ENCODE measurements at places on chromosomes 6 and 20.

GRCh38 chr20:56995635-56996075 lies 270.8 kb downstream of the BMP7 start:
- no peak for DNase-seq

- DNase-seq = no peak
These were observed 37.8 kb upstream of the PRDM1 start for GRCh38 chr6:106048336-106048735.

DNA sequence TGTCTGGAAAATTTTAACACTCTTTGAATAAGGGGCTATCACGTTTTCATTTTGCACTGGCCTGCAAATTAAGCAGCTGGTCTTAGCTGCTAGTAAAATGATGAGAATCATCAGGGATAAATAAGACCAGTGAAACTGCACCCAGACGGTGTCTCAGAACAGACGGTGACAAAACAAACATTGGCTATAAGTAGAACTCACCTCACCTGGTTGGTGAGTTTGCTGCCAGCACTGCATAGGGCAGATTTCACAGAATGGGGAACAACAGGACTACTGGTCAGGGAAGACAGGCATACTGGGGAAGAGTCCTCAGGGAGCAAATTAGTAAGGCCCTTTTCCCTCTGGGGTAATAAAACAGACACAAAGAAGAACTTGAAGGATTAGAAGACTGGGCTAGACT lies 175.9 kb upstream of the CITED2 start:
- no peak for DNase-seq

- no peak for DNase-seq
These were observed 21.0 kb upstream of the SLPI start for GRCh38 chr20:45275338-45275737.

- no peak for DNase-seq
These were observed 254.0 kb upstream of the TAB2 start for GRCh38 chr6:149063468-149063867.

- no peak for DNase-seq
These were observed 1.0 kb upstream of the ECI2 start for GRCh38 chr6:4136354-4136831.

- no peak for DNase-seq
These were observed 29.8 kb downstream of the USP45 start for GRCh38 chr6:99485395-99485773.

- no peak for DNase-seq
These were observed 445.9 kb downstream of the PHF3 start for GRCh38 chr6:64081453-64081852.

- no peak for DNase-seq
These were observed 387.8 kb downstream of the SMOC2 start for GRCh38 chr6:168828800-168829199.

DNA sequence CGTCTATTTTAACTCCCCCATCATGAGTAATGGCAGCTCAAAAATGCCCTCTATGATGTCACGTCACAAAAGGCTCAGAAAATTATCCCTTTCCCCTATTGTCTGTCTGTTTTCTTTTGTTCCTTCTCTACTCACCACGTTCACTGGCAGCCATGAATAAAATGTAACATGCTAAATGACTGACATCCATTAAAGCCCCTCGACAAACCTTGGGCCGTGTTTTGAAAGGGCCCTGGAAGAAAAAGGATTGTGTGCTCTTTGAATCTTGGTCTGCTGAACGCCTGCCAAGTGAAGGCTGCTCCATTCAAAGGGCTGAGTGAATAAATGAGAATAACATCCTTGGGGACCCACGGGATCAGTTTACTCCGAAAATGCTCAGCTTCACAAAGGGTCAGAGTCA lies 118.7 kb downstream of the RPS12 start:
- DNase-seq = no peak

- DNase-seq = peak; percentile 75
These were observed 223.1 kb upstream of the MYLIP start for GRCh38 chr6:15905488-15906419.

- peak; percentile 12 for DNase-seq
These were observed 62.2 kb upstream of the PLN start for GRCh38 chr6:118485601-118486550.

GRCh38 chr6:119669221-119669620 lies 319.7 kb upstream of the MAN1A1 start:
- DNase-seq = peak; percentile 69

GRCh38 chr6:39211183-39211582 lies 18.1 kb downstream of the KCNK5 start:
- no peak for DNase-seq

DNA sequence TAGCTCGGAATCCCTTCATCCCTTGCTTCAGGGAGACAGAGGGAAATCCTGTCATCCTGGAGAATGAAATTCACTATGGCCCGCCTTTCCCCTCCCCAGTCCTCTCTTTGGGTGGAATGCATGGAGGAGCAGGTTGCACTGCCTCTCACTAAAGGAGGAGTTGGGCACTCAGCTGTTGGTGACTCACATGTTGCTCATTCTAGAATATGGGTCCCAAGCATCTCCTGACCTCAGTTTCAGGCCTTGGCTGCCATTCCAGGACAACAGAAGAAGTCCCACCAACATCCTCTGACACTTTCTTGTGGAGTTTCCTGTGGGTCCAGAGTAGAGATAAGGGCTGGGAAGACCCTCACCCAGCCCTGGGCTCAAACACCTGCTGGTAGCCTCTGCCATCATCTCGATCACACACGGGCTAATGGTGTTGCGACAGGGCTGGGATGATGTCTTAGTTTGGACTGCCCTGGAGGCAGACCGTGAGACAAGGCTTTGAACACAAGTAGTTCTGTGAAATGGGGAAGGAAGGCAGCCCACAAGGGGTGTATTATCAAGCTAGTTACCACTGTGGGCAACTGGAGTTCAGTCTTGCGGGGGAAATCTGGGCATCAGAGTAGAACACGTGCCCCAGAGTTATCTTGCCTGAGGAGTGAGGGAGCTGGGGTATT lies 52.4 kb upstream of the RNF24 start:
- peak; percentile 75 for DNase-seq

GRCh38 chr6:138509371-138509770 lies 10.1 kb upstream of the NHSL1 start:
- DNase-seq = peak; percentile 63

- DNase-seq = peak; percentile 91
These were observed 21.5 kb downstream of the VNN2 start for GRCh38 chr6:132736239-132736638.

DNA sequence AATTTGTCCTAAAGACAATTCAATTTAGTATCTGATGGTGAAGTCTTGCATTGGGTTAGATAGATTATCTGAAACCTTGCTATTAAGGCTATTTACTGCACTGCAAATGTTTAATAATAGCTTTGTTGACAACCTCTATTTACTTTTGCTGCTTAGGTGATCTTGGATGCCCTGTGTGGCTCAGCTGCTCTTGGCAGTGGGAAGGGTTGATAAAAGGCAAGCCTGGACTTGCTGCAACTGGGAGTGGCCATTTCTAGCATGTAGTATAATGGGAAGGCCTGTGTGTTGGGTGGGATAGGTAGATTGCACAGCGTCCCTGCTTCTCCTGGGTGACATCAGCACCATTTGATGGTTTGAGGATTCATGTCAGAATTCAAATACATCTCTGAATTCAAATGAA lies 49.1 kb downstream of the ARMC2 start:
- no peak for DNase-seq

- no peak for DNase-seq
These were observed 1085.6 kb downstream of the KIF16B start for GRCh38 chr20:15487682-15488081.

DNA sequence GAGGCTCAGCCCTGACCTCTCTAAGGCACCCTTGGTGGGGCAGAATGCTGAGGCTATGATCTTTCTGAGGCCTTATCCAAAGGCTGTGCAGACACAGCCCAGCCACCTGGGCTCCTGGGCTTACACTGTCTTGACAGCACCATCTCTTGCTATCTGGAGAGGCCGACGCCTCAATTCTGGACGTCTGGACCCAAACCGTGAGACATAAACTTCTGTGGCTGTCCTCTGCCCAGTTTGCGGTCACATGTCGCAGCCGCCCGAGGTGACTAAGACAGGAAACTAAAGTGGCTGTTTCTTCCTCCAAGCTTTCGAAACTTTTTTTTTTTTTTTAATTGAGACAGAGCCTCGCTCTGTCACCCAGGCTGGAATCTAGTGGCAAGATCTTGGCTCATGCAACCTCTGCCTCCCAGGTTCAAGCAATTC lies 49.3 kb downstream of the PRR18 start:
- peak; percentile 92 for DNase-seq

DNA sequence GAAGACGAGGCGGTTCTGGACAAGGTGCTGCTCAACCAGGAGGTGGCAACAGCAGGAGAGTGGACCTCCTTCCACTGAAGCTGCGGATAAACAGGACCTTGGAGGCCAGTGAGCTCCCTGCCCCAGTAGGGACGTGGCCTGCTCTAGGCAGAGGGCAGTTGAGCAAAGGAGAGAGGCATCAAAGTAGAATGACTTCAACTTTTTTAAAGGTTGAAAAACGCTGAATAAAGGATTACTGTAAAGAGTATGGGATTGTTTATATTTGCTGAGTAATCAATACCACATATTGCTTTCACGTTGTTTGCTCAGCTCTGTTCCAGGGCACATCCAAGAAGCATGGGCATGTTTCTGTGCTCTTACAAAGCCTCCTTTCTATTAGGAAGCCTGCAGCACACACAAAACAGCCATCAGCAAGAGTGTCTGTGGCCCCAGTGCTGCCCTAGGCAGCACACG lies 48.1 kb downstream of the ERMARD start:
- no peak for DNase-seq

GRCh38 chr20:41499961-41500725 lies 118.0 kb downstream of the CHD6 start:
- DNase-seq = no peak

DNA sequence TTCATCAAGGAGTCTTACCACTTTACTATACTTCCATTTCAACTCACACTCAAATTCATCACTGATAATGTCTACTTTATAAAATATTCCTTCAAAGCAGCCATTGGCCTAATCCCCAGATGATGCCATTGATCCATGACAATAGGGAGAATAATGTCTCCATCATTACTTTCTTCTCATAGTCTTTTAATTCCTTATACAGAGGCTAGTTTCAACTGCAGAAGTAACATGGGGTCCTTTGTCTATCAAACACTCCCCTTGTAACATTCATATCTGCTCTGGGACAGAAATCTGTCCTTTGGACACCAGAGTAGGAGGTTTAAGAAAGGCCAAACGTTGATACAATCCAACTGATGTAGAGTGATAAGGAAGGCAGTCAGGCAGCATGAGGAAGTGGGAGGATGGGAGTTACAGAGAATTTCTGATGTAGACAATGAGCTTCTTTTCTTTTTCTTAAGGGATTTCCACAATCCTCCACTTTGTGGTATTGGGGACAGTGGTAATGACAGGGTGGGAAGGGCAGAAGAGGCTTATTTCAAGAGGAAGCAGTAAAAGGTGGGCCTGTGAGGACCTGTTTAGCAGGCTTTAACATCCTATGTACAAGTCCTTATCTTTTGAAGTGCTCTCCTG lies 18.9 kb upstream of the HLA-DOA start:
- peak; percentile 25 for DNase-seq

DNA sequence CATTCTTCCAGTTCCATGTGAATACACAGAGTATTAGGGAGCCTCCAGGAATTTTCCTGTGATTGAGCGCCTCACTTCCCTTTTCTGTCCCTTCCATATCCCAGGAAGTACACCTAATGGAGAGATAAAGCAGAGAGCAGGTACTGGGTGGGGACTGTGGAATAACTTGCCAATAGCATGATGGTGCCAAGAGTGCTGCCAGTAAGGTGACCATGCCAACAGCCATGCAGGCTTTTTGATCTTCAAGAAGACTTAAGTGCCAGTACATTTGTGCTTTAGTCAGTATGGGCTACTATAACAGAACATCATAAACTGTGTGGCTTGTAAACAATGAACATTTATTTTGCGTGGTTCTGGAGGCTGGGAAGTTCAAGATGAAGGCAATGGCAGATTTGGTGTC lies 160.2 kb upstream of the RIMS1 start:
- DNase-seq = no peak

- DNase-seq = no peak
These were observed 63.4 kb upstream of the MAP3K7 start for GRCh38 chr6:90650041-90650940.

DNA sequence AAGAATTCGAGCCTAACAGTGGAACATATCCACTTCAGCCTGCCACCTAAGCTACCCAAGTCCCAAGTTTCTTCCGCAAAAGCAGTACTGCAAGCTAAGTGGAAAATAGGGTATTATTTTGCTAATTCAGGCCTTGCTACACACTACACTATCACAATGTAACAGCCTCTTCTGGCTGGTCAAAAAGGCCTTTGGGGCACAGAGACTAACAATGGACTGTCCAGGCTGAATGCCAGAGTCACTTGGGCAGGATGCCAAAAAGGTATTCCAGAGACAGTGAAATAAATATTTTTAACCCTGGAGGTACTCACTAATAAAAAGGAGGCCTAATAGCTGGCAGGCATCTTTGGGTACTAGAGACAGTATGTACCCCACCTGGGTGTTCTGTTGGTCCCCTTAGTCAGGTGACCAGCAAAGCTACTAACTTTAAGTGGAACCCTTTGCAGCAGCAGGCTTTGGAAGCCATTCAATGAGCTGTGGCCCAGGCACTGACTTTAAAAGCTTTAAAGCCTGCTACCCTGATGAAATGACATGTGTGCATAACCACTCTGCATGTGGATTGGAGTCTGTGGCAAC lies 692.1 kb downstream of the HTR1B start:
- no peak for DNase-seq

DNA sequence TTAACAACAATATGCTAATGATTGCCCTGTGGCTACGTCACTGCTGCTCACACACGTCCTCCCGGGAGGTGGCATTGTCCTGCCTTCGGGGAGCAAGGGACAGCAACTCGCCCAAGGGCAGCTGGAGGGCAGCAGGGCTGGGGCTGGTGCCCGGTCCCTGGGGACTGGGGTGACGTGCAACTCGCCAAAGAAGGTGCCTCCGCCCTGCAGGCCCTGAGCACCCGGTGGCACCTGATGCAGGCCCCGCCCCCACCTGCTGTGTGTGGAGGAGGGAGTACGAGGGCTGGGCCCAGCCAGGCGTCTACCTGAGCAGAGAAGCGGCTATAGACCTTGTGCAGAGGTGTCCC lies 64.8 kb upstream of the SLCO4A1 start:
- no peak for DNase-seq

GRCh38 chr6:40715570-40716403 lies 128.6 kb upstream of the LRFN2 start:
- peak; percentile 37 for DNase-seq

DNA sequence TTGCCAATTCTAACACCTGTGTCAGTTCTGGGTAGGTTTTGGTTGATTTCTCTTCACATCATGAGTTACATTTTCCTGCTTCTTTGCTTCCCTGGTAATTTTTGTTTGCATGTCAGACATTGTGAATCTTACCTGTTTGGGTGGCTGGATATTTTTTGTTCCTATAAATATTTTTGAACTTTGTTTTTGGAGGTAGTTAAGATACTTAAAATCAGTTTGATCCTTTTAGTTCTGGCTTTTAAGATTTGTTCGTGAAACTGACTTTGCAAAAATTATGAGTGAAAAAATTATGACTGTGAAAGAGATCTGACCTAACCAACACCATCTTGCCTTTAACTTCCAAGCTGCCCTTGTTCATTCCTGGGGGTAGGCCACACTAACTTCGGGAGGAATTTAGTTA lies 69.5 kb downstream of the BCAS1 start:
- no peak for DNase-seq

GRCh38 chr6:100342830-100343229 lies 121.9 kb downstream of the SIM1 start:
- DNase-seq = no peak
